SK-MEL-5 (cell line): ENCODE measurements at places on chromosomes 3 and 15. TPM values are rescaled to one million over a fixed set of nuclear protein-coding genes. Genes with fewer than 3 reads are reported as not detected.

Gene GOLGA8M
- total RNA-seq, result not detected in 2 replicates

Gene HTR3E
- not detected in 2 replicates for total RNA-seq

Gene GP5
- not detected in 2 replicates for total RNA-seq

Gene C3orf85
- not detected in 2 replicates for total RNA-seq

Gene PCSK6
- total RNA-seq, result 11.1 and 11.5 TPM in 2 replicates

Gene FLNB
- total RNA-seq, result 20.7 and 23.6 TPM in 2 replicates

Gene TMA7
- 412 and 439 TPM in 2 replicates for total RNA-seq

Gene SLC9A9
- total RNA-seq, result 0.45 and 0.64 TPM in 2 replicates

Gene FSD2
- not detected in 2 replicates for total RNA-seq

Gene CCR8
- total RNA-seq, result not detected in 2 replicates

Gene GPR87
- total RNA-seq, result not detected in 2 replicates

Gene TRPM1
- 105 and 109 TPM in 2 replicates for total RNA-seq

Gene THPO
- 1.1 TPM in 1 of 2 replicates, not detected in the other for total RNA-seq

Gene CCDC33
- total RNA-seq, result not detected in 2 replicates

Gene FAM43A
- total RNA-seq, result 18.8 and 21.2 TPM in 2 replicates

Gene NIT2
- 109 and 115 TPM in 2 replicates for total RNA-seq

Gene FANCD2
- total RNA-seq, result 28.9 and 29.5 TPM in 2 replicates

Gene GOLGA8R
- total RNA-seq, result 0.05 and 0.08 TPM in 2 replicates

Gene TMEM207
- 0.19 and 0.21 TPM in 2 replicates for total RNA-seq

Gene GCHFR
- 0.82 and 1.3 TPM in 2 replicates for total RNA-seq

Gene DISP2
- 0.34 and 0.80 TPM in 2 replicates for total RNA-seq

Gene COL6A5
- not detected in 2 replicates for total RNA-seq

Gene RAD54L2
- 11.6 and 16.5 TPM in 2 replicates for total RNA-seq

Gene RARRES1
- total RNA-seq, result 0.58 TPM in 1 of 2 replicates, not detected in the other
